ENCODE measurements at places on chromosomes 12 and 14.
A peak's percentile ranks its signal among the peaks of the same experiment; 100 is the strongest.

DNA sequence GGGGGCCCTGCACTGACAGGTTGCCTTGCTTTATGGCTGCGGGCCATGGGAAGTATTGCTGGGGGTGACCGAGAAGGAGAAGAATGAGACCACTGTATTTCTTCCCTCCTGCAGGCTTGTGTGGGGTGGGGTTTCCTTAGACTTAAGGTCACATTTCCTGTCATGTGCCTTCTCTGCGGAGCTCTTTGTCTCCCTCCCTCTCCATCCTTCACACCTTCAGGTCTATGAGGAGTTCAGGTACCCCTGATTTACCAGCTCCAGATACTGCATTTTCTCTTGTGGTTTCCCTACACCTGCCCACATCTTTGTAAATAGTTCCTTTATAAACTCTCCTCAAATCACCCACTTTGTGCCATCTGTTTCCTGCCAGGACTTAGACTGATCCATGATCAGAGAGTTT, 3.6 kb downstream of the FNTB start:
- DNase-seq = no peak

DNA sequence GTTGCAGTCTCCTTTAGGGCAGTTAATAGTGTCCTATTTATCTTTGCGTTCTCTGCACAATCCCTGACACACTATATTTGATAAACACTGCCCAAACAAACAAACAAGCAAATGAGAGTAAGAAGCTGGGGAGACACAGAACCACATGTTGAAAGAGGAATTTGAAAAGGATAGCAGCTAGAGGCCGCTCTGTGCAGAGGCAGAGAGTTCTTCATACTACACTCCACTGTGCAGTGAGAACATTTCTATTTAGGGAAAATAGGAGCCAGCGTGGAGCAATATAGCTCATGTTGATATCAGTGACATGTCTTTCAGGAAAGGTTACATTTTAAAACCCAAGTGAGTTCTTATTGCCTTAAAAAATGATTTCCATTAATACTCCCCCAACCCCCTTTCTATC, 140.3 kb upstream of the SEL1L start:
- no peak for DNase-seq

DNA sequence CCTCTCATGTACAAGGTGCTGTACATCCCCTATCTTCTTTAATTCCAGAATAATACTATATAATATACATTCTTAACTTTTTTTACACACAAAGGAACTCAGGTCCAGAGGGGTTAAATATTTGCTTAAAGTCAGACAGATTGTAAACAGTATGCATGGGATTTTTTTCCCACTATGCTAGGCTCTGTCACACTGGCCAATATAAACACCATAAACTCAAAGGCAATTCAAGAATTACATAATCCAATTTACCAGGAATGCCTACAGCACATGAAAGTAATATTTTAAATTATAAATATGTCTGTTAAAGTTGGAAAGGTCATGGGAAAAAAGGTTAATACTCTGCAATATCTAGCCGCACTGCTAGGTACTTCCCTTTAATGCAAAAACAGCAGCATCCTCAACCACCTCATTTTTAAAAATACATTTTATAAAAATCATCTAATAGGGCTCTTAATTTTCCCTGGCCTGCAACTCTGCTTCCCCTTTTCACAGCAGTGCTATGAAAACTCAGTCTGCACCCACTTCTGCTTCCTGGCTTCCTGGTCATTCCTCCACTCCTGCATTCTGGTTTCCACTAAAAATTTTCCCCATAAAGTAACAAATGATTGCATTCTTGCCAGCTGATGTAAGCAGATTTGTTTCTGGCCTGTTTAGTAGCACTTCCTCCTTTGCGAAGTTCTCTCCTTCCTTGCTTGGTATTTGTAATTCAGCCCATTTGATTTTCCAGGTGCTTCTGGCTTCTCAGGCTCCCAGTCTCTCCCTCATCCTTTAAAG, 128.1 kb downstream of the ITPR2 start:
- no peak for DNase-seq

- DNase-seq = no peak
Measured at GRCh38 chr14:76007852-76008251, 22.3 kb downstream of the IFT43 start.

DNA sequence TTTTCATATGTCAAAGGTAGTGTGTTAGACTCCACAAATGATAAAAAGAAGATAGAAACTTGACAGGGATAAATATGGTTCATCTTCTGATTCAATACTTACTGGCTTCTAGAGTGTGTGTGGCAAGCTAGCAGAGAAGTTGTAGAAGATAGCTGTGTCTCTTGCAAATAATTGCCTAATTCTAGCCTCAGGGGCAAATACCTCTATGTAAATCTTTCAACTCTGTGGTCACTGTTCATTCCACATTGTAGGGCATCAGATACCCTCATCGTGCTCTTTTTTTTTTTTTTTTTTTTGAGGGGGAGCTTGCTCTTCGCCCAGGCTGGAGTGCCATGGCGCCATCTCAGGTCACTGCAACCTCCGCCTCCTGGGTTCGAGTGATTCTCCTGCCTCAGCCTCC, 1.7 kb downstream of the OLR1 start:
- DNase-seq = no peak

DNA sequence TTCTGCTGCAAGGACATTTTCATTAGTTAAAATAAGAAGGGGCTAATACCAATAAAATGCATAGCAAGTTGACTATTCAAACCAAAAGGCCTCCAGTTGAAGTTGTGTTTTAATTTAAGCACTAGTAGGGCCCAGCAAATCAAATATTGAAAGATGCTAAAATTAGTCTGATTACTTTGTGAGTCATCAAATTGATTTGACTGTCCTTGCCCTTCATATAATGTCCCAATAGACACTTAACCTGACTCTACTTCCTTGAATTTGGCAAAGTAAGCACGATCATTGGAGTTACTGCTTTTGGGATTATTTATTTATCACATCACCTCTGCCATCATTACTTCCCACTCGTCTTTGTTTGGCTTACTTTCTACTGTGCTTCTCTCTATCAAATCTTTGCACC, 798.5 kb downstream of the DIO2 start:
- DNase-seq = no peak

- DNase-seq = no peak
Measured at GRCh38 chr14:104876251-104876699, 11.2 kb downstream of the CEP170B start.

GRCh38 chr14:52596320-52596719, 43.7 kb downstream of the GPR137C start:
- DNase-seq = no peak

DNA sequence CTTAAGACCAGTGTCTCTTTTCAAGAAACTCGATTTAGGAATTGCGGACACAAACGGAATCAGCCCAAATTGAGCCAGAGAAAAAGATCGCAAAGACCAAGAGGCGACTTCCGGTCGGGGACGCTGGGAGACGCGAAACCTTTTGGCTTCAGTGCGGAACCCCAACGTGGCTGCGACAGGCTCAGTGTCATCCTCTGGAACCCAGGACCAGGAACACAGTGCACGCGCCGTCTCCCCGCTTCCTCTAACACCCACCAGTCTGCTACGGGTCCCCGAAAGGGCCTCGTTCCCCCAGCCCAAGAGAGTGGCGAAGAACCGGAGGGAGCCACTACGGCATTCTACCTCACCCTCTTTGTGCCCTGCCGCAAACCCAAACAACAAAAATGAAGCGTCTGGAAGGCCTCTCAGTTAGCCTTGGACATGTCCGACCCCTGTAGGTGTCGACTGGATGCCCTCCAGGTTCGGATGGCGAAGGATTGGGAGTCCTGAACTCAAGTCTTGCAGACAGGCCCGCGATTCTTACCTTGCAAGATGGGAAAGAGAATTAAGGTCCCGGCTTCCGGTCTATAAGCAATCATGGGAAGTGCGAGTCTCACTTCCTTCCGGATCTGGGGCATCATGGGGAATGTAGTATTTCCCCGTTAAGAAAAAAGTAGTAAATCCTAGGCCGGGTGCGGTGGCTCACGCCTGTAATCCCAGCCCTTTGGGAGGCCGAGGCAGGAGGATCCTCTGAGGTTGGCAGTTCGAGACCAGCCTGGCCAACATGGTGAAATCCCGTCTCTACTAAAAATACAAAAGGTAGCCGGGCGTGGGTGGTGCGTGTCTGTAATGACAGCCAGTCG, at the start of gene RPL6:
Gene RPL6, minus strand, starts transcription at position 542 of the 842 bp plus-strand sequence. CDS start 949 bp downstream, outside the sequence.
- DNase-seq = peak; percentile 51

DNA sequence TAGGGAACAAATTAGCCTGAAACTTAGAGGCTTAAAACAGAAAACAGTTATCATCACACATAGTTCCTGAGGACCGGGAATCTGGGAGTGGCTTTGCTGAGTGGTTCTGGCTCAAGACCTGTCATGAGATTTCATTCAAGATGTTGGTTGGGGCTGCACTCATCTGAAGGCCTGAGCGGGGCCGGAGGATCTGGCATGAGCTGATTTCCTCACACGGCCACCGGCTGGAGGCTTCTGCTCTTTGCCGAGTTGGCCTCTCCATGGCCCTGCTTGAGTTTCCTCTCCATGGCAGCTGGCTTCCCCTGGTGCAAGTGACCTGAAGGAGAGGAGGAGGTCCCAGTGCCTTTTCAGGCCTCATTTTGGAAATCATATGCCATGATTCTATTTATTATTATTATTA, 128.1 kb downstream of the PAPOLA start:
- DNase-seq = no peak

- DNase-seq = no peak
Measured at GRCh38 chr12:116143909-116144308, 133.6 kb downstream of the MED13L start.

DNA sequence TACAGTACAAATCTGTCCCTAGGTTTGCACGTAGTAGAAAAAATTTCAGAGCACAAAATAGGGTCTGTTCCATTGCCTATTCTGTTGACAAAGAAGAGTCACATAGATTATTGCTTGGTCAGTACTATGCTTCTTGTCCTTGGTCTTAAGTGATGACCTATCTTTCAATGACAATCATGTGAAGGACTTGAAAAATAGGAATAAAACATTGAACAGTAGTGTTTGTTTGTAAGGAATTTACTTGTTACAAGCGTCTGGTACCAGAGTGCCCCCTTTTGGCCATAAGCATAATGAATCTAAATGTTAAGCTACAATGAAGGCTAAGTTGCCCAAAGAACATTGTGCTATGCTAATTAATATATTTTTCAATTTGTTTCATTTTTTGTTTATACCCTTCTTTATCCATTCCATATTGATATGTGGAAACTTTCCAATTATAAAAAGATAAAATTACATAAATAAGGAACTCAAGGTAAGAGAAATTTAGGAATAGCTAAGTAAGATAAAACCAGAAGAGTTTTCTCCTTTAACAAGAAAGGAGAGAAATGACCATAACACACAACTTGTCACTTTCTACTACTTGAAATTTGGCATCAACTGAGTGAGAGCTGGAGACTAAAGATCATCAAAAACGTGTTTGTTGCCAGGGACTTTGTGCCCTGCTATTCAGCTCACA, 204.7 kb downstream of the EPS8 start:
- DNase-seq = no peak

All from esophagus squamous epithelium (tissue), 5 donors.